CD4-positive, alpha-beta T cell treated with Interleukin-21 for 1 hour (primary cell): ENCODE measurements at places on chromosomes 1 and 21.

DNA sequence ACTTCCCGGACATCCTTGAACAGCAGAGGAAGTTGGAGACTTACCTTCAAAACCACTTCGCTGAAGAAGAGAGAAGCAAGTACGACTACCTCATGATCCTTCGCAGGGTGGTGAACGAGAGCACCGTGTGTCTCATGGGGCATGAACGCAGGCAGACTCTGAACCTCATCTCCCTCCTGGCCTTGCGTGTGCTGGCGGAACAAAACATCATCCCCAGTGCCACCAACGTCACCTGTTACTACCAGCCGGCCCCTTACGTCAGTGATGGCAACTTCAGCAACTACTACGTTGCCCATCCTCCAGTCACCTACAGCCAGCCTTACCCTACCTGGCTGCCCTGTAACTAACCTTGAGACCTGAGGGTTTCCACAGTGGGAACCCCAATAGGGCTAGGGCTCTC lies 17.9 kb downstream of the TENT5C start:
- no peak for DNase-seq

DNA sequence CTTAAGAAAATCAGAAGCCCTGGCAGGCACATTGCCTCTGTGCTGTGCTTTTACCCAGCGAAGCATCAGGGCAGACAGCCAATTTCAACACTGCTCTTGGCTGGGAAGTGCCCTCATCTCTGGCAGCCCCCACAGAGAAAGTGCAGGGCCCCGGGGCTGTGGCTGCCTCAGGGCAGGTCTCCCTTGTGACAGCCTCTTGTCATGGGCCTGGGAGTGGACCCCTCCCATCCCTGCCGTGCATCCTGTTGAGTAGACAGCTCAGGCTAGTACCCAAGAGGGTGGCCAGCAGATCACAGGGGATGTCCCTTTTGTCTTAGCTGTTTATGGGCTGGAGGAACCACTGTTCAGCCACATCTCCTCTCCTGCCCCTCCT lies 23.3 kb downstream of the TTC34 start:
- no peak for DNase-seq

GRCh38 chr1:4213366-4213973 lies 313.4 kb upstream of the C1orf174 start:
- no peak for DNase-seq

GRCh38 chr1:239718571-239718970 lies 332.2 kb downstream of the CHRM3 start:
- DNase-seq = no peak

- no peak for DNase-seq
These were observed 1.4 kb downstream of the NCF2 start for GRCh38 chr1:183588827-183589226.

DNA sequence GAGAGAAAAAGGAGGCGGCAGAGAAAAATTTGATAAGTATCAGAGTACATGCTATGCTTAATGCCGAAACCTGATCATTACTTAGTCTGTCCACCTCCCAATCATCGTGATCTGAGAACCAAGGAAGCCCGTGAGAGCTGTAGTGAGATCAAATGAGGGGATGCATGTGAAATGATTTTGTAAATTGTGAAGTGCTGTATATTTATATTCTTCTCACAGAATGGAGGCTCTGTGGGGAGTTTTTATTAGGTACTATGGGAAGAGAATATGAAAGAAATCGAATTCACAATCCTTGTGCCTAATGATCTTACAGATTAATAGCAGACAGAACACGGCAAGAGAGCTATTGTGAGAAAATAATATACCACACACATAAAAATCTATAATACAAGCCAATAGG lies 115.5 kb downstream of the LYPLAL1 start:
- no peak for DNase-seq

GRCh38 chr1:29473161-29473855 lies 237.0 kb downstream of the PTPRU start:
- DNase-seq = no peak

DNA sequence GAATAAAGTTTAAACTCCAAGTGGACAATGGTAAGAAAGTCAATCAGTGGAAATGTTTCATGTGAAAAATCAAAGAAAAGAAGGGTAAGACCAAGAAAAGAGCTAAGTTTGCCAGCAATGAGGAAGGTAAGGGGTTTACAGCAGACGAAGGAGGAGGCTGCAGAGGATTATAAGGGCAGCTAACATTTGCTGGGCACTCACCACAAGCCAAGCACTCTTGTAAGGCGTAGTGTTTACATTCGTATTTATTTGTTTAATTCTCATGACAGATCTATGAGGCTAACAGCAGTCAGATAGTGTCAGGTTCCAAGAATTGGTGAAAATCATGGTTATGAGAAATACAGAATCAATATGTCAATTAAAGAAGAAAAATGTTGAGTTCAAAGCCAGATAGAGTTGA lies 75.2 kb upstream of the NGF start:
- no peak for DNase-seq

- no peak for DNase-seq
These were observed 30.7 kb upstream of the TARBP1 start for GRCh38 chr1:234509457-234510328.

DNA sequence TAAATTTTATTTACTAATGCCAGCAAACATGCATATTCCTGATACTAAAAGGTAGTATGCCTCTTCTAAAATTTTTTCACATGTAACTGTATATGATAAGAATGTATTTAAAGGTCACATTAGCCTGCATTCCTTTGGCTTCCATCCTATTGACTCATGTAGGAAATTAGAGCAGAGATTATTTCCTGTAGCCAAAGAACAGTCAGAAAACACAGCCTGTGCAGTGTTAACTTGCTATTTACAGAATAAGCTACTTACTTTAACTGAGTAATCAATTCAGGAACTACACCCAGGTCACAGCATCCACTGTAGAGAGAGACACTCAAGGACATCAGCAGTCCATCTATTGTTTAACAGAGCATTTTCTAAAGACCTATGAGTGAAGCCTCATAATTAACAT lies 154.5 kb upstream of the ADGRL4 start:
- no peak for DNase-seq

GRCh38 chr1:234871710-234872271 lies 256.8 kb downstream of the TOMM20 start:
- no peak for DNase-seq

- peak; percentile 77 for DNase-seq
These were observed 4.2 kb upstream of the IL19 start for GRCh38 chr1:206766251-206766856.

DNA sequence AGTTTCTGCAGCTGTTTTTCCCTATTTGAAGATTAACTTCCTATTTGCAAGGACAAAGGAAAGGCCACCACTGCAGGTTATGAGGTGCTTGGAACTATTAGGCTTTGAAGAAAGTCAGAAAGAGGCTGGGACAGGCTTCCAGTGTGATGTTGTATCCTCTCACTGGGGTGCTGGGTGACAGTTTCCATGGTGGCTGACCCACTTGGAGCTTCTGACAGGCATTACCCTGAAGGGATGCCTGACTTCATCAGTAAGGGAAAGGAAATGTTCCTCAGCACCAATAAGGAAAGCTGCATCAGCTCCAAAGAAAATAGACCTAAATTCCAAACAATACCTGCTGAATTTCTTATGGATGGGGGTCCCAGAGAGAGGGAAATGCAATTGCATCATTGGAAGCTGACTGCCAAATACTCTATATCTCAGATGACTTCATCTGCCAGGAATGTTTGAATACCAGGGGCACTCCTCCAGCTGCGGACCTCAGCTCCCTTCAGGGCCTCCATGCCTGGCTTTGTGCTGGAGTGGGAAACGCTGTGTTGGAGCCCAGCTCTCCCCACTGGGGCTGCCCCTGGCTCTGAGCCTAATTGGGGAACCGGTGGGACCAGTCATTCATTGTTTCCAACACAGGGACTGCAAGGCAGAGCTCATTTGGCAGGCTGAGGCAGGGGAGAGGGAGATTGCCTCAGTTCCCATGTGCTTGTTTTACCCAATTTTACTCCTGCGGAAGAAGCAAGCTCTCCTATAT lies 76.6 kb downstream of the RGL1 start:
- no peak for DNase-seq

- DNase-seq = no peak
These were observed 28.1 kb downstream of the KCNA10 start for GRCh38 chr1:110490791-110491451.

GRCh38 chr1:96009831-96010434 lies 711.7 kb upstream of the PTBP2 start:
- no peak for DNase-seq

GRCh38 chr1:155086128-155086741 lies 7.6 kb downstream of the EFNA3 start:
- peak; percentile 82 for DNase-seq

- DNase-seq = no peak
These were observed 22.9 kb upstream of the RALGPS2 start for GRCh38 chr1:178702146-178702545.

DNA sequence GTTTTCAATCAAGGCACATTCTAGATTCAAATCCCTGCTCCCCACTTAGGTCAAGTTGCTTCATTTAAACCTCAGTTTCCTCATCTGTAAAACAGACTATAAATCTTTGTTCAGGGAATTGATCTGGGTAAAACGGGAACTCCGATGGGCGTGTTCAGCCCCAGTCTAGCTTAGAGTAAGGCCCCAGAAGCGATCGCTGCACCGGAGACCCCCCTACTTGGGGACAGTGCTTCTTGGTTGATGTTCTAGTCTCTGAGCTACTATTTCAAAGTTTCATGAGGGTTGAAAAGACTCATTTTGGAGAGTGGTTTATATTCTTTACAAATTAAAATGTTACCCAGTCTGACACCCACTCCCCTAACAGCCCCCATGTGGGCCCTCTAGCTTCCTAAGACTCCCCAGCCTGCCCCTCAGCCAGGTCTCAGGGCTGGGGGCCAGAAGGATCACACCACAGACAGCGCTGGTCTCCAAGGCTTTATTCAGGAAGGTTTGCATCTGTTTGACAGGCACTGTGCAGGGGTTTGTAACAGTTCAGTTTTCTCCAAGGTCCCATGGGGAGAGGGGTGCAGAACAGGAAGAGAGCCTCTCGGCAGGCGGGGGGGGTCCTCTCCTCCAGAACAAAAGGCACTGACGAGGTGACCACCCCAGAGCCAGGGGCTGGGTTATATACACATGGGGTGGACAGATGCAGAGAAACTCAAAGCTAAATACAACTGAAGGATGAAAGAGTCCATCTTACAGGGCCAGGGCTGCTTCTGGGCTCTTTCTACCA lies 82.9 kb downstream of the STUM start:
- no peak for DNase-seq

DNA sequence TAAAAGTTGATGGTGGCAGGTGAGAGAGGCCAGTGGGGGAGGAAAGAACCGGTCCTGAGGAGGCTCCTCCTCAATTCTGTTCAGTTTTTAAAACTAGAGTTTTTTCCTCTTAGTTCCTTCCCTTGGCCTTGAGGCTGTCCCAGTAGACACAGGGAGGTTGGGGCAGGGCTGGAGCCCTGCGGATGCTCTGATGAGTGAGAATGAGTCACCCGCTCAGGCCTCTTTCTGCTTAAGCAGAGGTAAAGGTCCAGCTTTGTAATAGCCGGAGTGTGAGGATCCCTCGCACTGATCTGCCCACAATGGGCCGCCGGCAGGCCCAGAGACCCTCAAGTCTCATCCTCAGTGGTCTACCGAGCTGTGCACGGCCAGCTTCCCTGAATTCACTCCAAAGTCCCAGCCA lies 49.6 kb upstream of the IRF2BP2 start:
- DNase-seq = no peak

DNA sequence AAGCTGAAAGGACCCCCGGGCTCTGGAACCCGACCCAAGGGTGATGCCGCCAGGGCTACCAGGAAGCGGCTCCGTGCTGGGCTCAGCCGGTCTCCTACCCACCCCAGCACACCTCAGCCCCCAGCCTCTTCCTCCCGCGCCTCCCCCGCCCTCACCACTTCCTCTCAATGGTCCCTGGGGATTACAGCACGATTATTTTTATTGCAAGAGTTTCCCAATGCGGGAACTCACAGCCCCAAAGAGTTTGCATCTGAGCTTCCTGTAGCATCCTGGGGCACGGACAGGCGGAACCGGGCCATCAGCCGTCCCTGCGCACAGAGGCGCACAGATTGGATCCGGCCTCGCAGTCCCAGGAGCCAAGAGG lies 8.7 kb upstream of the SLX9 start:
- DNase-seq = peak; percentile 42

DNA sequence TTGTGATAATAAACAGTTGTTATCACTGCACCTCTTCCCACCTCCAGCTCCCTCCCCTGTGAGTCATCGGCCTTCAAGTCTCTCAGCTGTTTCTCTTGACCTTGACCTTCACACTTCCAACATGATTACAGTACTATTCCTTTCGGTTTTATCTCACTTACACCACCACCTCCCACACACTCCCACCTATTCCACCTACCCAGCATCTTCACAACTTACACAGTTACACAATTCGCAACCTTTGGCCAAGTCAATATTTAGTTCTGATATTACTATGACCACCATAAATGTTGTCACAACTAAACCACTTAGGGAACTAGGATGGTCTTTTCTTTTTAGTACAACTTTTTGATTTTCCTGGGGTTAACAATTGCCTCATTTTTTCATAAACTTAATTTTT lies 60.2 kb downstream of the RIPK4 start:
- no peak for DNase-seq

- no peak for DNase-seq
These were observed 126.9 kb downstream of the RNF220 start for GRCh38 chr1:44531785-44532566.

- DNase-seq = no peak
These were observed 12.4 kb upstream of the NBPF1 start for GRCh38 chr1:16625497-16626408.

GRCh38 chr1:205144751-205145150 lies 23.0 kb upstream of the RBBP5 start:
- DNase-seq = no peak

- DNase-seq = no peak
These were observed 1.2 kb downstream of the CNR2 start for GRCh38 chr1:23911921-23912320.

DNA sequence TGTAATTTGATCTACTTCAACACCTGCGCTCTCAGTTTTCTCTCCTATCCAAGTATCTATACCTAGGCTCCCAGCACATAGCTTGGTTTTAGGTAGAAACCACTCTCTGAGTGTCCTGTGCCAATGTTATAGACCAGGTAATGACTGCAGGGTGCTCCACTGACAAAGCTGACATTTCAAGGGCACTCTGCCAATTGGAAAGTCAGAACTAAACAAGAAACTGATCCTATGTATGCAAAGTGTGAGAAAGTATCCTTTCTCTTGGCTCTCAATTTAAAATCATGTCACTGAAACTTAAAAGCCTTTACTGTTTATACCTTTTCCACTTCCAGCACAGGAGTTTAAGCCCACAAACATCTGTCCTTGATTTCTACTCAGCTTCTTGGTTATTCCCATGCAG lies 45.0 kb upstream of the AIM2 start:
- DNase-seq = no peak

- DNase-seq = no peak
These were observed 49.9 kb downstream of the BACE2 start for GRCh38 chr21:41217671-41218385.

DNA sequence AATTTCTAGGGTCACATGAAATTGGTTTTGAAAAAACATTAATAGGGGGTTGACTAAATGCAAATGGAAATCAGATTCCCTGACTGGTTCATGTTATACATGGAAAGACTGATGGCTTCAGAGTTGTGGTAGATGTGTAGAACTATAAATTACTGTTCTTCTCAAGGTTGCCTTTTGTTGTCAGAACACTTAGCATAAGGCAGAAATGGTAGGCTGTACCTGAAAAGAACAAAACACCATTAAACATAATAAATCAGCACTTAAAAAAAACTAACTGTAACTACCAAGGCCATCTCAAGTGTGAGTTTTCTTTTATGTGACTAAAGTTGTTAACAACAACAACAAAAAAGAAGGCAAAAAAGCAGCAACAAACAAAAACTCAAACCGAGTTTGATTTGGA lies 111.8 kb downstream of the RPS6KC1 start:
- no peak for DNase-seq
